Brain (organoid and tissue), 16 donors: ENCODE measurements at places on chromosomes 1 and 21.

DNA sequence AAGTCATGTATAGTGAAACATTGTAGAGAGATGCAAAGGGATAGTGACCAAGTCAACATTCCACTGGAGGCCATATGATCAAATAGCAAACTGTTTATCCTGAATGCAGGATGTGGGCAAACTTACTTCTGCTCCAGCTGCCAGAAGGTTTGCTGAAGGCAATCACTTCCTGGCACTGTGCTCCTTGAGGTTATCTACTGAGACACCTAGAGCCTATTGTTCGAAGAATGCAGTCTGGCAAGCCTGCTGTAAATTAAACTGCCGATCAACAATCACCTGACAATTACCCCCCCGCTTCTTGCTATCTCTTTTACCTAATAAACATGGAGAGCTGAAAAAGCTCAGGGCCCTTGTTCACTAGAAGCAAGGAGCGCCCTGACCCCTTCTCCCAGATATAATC, 139.4 kb upstream of the B3GALT2 start:
- DNase-seq: no peak

- no peak for DNase-seq
Observed at GRCh38 chr1:220726634-220727033, 21.5 kb upstream of the MTARC2 start.

- DNase-seq: no peak
Observed at GRCh38 chr1:156586323-156586722, 5.3 kb upstream of the NAXE start.

GRCh38 chr1:227437495-227438008, 119.3 kb upstream of the CDC42BPA start:
- peak; percentile 62 for DNase-seq

GRCh38 chr21:34825948-34826548, 157.3 kb downstream of the CLIC6 start:
- no peak for DNase-seq
